Activated effector memory CD4-positive, alpha-beta T cell treated with Interleukin-2 at 50 U/mL for 16 hours (primary cell): ENCODE measurements at places on chromosomes 2 and 18.

DNA sequence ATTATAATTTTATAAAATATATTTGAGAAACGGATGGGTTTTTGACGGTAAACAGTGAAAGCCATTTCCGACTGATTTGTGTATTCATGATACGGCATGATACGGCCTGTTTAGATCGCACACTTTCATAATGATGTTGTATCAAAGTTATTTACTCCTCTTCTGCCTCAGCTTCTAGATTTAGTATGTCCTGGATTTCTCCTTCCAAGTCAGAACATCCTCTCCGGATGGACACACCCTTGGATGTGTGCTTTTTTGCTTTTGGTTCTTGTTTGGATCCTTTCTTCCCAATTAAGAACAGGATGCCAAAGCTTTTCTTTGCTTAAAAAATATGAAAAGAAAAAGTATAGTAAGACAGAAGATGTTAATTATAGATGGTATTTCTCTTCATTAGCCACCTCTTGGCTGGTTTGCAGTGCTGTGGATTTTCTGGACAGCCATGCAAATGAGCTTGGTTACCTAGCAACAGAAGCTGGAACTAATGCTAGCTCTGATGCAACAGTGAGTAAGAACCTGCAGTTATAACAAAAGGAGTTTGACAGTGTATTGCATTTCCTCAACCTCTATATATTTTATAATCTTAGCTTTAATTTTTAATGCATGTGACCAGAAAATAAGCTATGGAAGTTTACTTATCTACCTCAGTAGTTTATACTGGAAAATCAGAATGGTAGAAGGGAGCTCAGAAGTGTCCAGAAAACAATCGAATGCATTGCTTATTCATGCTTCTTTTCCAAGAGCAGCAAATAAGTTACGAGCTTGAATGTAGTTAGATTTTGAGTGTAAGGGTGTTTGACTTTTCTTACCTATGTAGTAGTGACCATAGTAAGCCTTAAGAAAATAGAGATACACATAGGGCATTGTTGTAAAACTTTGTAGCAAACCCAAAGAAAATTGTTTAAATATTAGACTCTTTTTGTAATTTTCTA lies 27.9 kb downstream of the RMND5A start:
- DNase-seq, result no peak

- no peak for DNase-seq
Measured at GRCh38 chr2:200026332-200027230, 71.2 kb downstream of the MAIP1 start.

DNA sequence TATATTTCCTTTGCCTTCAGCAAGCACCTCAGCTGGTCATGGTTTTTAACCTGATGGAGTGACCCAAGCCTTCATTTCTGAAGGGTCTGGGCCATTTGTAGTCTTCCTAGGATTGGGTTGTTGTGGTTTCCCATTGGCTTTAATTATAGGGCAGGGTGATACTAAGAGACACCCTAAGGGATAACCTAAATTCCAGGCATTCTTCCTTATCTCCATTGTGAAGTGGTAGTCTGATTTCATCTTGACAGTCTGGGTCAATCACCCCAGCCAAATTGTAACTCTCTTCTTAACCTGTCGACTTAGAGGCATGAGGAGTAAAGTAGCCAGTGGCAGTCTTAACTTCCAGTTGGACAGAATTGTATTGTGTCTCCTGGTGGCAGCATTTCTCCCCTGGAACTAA lies 30.2 kb upstream of the MEX3C start:
- no peak for DNase-seq

- DNase-seq, result no peak
Measured at GRCh38 chr18:72999971-73000607, 132.3 kb upstream of the NETO1 start.

DNA sequence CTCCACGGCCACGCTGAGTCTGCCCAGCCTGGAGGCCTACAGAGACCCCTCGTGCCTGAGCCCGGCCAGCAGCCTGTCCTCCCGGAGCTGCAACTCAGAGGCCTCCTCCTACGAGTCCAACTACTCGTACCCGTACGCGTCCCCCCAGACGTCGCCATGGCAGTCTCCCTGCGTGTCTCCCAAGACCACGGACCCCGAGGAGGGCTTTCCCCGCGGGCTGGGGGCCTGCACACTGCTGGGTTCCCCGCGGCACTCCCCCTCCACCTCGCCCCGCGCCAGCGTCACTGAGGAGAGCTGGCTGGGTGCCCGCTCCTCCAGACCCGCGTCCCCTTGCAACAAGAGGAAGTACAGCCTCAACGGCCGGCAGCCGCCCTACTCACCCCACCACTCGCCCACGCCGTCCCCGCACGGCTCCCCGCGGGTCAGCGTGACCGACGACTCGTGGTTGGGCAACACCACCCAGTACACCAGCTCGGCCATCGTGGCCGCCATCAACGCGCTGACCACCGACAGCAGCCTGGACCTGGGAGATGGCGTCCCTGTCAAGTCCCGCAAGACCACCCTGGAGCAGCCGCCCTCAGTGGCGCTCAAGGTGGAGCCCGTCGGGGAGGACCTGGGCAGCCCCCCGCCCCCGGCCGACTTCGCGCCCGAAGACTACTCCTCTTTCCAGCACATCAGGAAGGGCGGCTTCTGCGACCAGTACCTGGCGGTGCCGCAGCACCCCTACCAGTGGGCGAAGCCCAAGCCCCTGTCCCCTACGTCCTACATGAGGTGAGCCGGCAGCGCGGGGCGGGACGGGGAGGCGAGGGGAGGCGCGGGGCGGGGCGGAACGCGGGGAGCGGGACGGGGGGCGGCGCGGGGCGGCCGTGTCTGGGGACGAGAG lies 15.2 kb downstream of the NFATC1 start:
- DNase-seq, result no peak

DNA sequence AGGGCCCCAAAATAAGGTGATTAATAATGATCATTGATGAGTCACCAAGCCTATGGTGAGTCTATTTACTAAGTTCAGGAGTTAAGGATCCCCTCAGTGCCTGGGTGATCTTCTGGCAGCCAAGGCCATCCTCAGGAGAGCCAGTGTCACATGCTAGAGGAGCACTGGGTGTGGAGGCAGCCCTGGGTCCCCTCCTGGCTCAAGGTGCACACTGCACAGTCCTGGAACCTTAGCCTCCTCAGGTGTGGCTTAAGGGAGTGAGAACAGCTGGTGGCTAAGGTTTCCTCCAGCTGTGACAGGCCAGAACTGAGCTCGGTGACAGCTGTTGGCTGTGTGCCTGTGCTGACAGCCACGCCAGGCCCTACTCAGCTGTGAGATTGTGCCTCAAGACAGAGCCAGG lies 52.1 kb upstream of the ACAA2 start:
- no peak for DNase-seq

GRCh38 chr18:34803877-34804400 lies 93.8 kb downstream of the DTNA start:
- no peak for DNase-seq

GRCh38 chr2:109392816-109393661 lies 220.7 kb downstream of the SEPTIN10 start:
- DNase-seq, result no peak

- no peak for DNase-seq
Measured at GRCh38 chr18:52312346-52312745, 27.7 kb upstream of the DCC start.

GRCh38 chr2:195486987-195487644 lies 169.9 kb upstream of the SLC39A10 start:
- no peak for DNase-seq

GRCh38 chr2:233090879-233091278 lies 30.7 kb downstream of the INPP5D start:
- DNase-seq, result no peak

DNA sequence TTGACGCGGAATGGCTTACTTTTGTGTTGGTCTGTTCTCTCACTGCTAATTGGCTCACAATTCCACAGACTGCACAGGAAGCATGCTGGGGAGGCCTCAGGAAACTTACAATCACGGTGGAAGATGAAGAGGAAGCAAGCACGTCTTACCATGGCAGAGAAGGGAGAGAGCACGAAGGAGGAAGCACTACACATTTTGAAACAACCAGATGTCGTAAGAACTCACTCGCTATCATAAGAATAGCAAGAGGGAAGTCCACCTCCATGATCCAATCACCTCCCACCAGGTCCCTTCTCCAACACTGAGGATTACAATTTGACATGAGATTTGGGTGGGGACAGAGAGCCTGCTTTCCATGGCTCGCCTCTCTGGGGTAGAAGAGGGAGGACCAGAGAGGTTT lies 106.2 kb downstream of the KCNF1 start:
- DNase-seq, result no peak

DNA sequence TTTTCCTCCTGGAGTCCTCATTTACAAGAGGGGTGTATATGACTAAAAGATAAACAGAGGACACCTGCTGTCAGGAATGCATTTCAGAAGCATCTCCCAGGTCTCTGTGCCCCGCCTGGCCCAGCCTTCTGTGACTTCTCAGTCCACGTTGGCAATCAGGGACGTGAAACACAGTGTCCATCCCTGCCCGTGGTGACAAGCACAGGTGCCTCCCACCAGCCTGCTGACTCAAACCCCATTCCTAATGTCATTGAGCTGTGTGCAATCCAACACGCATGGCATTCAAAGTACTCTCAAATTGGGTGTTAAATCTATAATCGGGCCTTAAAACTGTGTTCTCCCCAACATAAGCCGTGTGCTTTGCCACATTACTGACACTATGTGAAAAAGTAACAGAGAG lies 343.2 kb downstream of the EIPR1 start:
- DNase-seq, result no peak

DNA sequence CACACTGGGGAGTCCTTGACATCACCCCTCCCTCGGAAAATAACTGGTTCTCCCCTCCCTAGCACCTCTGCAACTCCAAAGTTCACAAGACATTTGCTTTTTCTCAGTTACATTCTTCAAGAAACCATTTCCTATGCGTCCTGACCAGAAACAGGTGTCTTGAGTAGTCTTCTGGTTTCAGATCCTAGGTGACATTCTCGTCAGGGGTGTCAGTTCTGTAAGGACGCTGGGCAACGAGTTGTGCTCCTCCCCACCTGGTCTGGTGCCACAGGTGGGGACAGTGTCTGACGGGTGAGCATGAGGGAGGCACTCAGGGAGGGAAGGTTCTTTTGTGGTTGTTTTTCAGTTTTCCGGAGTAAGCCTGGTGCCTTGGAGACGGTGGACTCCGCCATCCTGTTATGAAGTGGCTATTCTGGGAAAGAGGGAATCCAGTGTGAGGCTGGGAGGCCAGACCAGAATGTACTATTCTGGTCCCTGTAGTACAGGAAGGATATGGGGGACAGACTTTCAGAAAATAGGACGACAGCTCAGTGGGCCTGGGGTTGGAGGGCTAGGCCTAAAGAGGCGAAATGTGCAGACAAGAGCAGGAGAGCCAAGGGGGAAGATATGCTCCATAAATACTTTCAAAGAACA lies 50.6 kb downstream of the EPAS1 start:
- DNase-seq, result no peak

GRCh38 chr2:119278946-119279345 lies 55.3 kb downstream of the STEAP3 start:
- no peak for DNase-seq

- no peak for DNase-seq
Measured at GRCh38 chr2:84477886-84478285, 18.8 kb upstream of the SUCLG1 start.

- DNase-seq, result no peak
Measured at GRCh38 chr18:69330385-69331005, 70.2 kb upstream of the DOK6 start.

GRCh38 chr2:46299365-46300263 lies 2.4 kb downstream of the EPAS1 start:
- no peak for DNase-seq
